ENCODE measurements at places on chromosomes 11 and 22.

DNA sequence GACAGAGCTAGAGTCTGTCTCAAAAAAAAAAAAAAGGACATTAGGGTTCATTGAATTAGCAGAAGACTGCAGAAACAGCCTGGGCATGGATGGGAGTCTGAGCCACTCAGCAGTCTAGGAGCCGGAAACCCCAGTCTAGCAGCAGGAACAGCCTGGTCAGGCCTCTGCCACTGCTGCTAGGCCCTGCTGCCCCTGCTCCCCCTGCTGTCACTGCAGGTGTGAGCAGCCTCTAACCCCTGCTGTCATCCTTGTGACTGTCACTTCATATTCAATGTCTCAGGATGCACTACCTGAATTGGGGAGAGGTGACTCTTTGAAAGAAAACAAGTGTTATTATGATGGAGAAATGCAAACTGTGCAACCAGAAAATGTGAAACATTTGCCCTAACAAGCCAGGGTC is 7.0 kb upstream of the DDX17 start:
- no peak for DNase-seq

- no peak for DNase-seq
Observed at GRCh38 chr11:99773646-99774045, 752.9 kb downstream of the CNTN5 start.

DNA sequence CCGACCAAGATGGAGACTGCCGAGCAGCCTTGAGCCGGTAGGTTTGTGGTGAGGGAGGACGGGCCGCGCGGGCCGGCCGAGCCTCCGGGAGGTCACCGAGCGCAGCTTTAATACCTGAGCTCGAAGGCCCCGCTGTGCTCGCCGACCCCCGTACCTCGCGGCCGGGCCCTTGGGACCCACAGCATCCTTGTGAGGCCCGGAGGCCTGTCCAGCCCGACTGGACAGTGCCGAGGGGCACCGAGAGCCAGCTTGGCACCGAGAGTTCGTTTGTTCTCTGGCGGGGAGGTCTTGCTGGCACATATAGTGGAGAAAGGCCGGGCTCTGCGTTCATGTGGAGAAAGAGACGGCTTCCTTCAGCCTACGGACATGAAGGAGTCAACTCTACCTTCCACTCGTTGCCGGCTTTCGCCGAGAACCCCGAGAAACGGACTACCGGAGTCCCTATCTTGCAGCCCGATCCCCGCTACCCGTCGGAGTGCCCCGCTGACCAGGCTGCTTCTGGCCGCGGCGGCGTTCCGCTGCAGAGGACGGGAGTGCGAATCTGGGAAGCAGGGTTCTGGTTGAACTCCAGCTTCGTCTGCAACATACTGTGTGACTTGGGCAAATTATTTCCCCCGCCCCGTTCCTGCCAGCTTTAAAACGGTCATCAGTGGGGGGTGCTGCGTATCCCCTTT is 349 bp downstream of the TSSC4 start:
- DNase-seq: no peak

DNA sequence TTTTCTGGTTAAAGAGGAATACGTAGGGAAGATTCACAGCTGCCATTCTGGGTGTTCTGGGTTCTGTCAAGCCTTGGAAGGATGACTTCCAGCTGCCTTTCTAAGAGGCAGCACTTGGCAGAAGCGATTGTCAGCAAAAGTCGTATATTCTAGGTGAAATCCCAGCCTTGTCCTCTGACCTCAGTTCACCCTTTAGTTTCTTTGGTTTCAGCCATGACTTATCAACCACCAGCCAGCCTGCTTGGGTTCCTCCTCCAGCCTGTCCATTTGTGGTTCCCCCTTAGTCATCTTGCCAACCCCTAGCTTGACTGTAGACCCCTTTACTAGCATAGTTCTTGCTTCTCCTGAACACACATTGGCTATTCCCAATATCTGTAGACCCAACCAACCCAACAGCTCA is 102.3 kb upstream of the CD44 start:
- DNase-seq: no peak

GRCh38 chr22:24686280-24686679 is 83.3 kb downstream of the GGT1 start:
- no peak for DNase-seq

GRCh38 chr11:112320668-112321067 is 60.0 kb upstream of the PLET1 start:
- DNase-seq: no peak

- peak; percentile 72 for DNase-seq
Observed at GRCh38 chr11:809287-810039, at the start of gene RPLP2. TSS of gene RPLP2 (plus strand) at chr11:809967. CDS start at chr11:810235, 268 bp downstream.

GRCh38 chr22:29780220-29780619 is 13.1 kb downstream of the UQCR10 start:
- DNase-seq: no peak

GRCh38 chr11:33476945-33477606 is 219.9 kb downstream of the HIPK3 start:
- DNase-seq: no peak

DNA sequence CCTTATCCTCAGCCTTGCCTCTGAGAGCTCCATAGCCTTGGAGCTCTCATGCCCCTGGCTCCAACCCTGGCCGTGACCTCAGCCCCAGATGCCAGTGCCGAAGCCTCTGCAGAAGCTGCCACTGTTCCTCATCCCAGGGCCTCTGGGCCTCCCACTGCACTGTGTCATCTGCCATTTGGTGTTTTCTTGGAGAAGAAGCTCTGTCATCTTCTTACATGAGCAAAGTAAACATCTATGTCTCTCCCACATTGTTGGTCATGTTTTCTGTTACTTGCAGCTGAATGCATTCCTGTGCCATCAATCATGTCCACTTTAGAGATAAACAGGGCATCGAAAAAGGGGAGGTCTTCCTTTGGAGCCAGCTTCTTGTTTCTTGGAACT is 45.0 kb upstream of the FTH1 start:
- no peak for DNase-seq

GRCh38 chr22:25749420-25750169 is 7.6 kb downstream of the MYO18B start:
- no peak for DNase-seq

Measured in NCI-H524 treated with DMSO at 0.1 percent for 48 hours (cell line).